ENCODE measurements at places on chromosomes 13 and 19. TPM values are rescaled to one million over a fixed set of nuclear protein-coding genes. Genes with fewer than 3 reads are reported as not detected.

IL27RA gene
- total RNA-seq = 1.7 TPM

USPL1 gene
- 11.8 TPM for total RNA-seq

NUP58 gene
- 36.1 TPM for total RNA-seq

MYPOP gene
- 0.85 TPM for total RNA-seq

ZIC2 gene
- total RNA-seq = not detected

KRTDAP gene
- total RNA-seq = not detected

ZNF91 gene
- 12.9 TPM for total RNA-seq

CACNG7 gene
- total RNA-seq = 1.3 TPM

MAST1 gene
- total RNA-seq = 0.18 TPM

KLK10 gene
- total RNA-seq = not detected

HCST gene
- 1.00 TPM for total RNA-seq

MUC16 gene
- total RNA-seq = not detected

PCSK4 gene
- total RNA-seq = 1.3 TPM

SELENOV gene
- total RNA-seq = not detected

GSX1 gene
- not detected for total RNA-seq

ZNF490 gene
- total RNA-seq = 8.9 TPM

PSG1 gene
- 0.09 TPM for total RNA-seq

TTC9B gene
- total RNA-seq = not detected

NAPSA gene
- under 0.01 TPM for total RNA-seq

FFAR1 gene
- total RNA-seq = not detected

OR7D2 gene
- not detected for total RNA-seq

ACP5 gene
- 1.3 TPM for total RNA-seq

CYP4F3 gene
- total RNA-seq = not detected

ZNF135 gene
- total RNA-seq = 5.0 TPM

RPL36 gene
- 660 TPM for total RNA-seq

JSRP1 gene
- 0.37 TPM for total RNA-seq

LIN7B gene
- total RNA-seq = 11.0 TPM

Data from smooth muscle cell of bladder (primary cell).